Naive thymus-derived CD8-positive, alpha-beta T cell (primary cell): ENCODE measurements at places on chromosomes 2 and 18.

DNA sequence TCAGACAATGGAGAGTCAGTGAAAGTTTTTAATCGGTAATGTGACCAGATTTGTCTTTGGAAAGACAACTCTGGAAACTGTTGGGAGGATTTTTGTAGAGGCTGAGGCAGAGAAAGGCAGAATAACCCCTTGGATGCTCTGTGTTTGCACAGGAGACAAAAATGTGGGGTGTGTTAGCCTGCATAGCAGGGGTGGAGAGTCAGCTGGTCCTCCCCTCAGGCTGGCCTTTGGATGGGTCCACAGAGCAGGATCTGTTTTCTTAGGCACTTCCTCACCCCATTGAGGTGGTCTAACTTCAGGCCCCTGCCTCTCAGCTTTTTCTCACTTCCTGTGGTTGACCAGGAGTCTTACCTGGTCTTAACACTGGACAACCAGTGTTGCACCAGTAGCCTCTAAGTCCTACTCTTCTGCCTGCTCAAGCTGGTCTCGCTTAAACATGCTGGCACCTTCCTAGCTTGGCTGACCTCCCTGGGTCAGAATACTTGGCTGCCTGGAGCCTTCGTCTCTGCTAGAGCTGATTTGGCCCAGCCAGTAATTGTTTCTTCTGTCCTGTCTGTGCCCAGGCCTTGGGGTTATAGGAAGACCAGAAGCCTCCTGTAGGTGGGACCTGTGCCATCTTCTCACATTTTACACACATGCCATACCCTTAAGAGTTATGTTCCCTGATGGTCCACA is 259.8 kb upstream of the RASGRP3 start:
- DNase-seq = no peak

DNA sequence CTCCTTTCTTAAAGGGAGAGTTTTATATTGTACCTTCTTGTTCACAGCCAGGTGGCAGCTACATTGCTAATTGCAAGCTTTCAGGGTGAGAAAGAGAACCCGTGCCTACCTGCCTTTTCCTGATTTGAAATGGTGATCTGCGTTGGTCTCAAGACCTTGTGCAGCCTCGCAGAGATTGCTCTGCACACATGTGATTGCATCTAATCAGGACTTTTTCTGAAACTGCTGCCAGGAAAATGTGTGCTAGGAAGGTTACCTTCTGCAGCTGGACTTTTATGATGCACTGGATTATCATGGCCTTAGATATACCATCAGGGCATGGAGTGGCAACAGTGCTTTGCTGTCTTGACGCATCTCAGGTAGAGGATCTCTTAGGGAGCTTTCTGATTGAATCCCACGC is 45.1 kb downstream of the AGAP1 start:
- no peak for DNase-seq

- no peak for DNase-seq
These were observed 28.2 kb upstream of the BIN1 start for GRCh38 chr2:127134833-127135830.

- DNase-seq = no peak
These were observed 215.3 kb downstream of the RND3 start for GRCh38 chr2:150271952-150272802.

GRCh38 chr2:72794572-72794971 is 31.3 kb downstream of the EXOC6B start:
- DNase-seq = no peak
